ENCODE measurements at places on chromosomes 1 and 21.

DNA sequence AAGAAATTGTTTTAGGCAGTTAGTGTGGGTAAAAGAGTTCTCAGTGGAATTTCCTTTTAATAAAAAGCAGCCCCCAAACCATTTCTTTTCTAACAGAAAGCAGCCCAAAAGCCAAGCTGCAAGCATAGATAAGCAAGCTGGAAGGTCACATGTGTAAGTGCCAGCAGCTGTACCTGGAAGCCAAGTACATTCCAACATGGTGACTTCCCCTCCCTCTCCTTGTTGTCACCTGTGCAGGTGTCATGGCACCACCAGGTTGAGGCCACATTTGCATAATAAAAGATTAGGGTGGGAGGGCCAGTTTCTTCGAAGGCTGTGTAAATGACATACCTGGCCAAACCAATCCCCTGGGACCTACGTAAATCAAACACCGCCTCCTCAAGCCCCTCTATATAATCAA, 240.3 kb upstream of the RAB4A start:
- DNase-seq, result no peak

DNA sequence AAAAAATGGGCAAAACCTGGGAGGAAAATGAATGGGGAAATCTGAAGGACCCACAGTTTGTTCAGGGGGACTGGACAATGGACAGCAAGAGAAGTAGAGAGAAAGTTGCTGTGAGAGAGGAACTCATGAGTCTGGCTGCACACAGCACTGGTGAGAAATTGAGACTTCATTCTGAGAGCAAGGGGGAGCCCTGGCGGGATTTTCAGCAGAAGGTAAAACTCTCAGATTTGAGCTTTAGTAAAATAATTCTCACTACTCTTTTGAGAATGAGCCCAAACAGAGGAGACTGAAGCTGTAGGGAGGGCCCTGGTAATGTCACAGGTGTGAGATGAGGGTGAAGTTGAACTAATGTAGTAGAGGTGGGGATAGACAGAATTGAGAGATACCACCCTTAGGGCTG, 438.6 kb downstream of the OMA1 start:
- no peak for DNase-seq

GRCh38 chr1:213120386-213120785, 69.3 kb downstream of the RPS6KC1 start:
- no peak for DNase-seq

DNA sequence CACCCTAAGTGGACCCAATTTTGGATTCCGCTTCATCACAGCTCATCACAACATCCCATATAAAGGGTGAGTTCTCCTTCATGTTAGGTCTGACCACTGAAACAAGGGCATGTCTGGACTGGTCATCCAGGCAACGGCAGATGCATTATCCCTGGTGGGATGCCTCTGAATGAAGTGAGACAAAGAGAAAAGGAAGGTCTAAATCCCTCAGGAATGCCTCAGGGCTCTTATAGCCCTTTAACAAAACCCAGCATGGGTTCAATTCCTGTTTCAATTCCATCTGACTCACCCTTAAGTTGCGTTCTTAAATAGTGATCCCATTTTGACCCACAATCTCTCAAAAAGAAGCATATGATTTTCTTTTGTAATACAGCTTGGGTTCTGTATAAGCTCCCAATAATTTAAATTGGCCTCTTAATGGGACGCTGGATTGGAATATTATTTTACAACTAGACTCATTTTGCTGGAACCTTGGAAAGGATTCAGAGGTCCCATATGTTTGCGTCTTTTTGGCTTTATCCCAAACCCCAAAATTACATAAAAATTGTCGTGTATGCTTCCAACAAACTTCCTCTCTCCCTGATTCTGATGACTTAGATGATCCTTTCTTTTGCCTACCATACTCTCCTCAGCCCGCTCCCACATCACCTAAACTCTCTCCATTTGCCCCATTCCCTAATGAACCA, 287.4 kb upstream of the ZP4 start:
- DNase-seq, result no peak

GRCh38 chr1:9080705-9081291, 11.4 kb upstream of the SLC2A5 start:
- no peak for DNase-seq

GRCh38 chr1:63321066-63321784, 1.1 kb upstream of the FOXD3 start:
- no peak for DNase-seq

- DNase-seq, result no peak
Observed at GRCh38 chr1:47409311-47410067, 6.6 kb upstream of the FOXE3 start.

DNA sequence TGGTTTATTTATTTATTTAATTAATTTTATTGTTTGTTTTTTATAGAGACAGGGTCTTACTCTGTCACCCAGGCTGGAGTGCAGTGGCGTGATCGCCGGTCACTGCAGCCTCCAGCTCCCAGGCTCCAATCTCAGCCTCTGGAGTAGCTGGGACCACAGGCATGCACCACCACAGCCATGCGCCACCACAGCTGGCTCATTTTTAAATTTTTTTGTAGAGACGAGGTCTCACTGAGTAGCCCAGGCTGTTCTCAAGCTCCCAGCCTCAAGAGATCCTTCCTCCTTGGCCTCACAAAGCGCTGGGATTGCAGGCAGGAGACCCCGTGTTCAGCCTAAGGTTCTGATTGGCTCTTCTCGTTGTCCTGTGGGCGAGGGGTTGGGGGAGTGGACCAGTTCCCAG, 22.1 kb downstream of the UMODL1 start:
- DNase-seq, result no peak

DNA sequence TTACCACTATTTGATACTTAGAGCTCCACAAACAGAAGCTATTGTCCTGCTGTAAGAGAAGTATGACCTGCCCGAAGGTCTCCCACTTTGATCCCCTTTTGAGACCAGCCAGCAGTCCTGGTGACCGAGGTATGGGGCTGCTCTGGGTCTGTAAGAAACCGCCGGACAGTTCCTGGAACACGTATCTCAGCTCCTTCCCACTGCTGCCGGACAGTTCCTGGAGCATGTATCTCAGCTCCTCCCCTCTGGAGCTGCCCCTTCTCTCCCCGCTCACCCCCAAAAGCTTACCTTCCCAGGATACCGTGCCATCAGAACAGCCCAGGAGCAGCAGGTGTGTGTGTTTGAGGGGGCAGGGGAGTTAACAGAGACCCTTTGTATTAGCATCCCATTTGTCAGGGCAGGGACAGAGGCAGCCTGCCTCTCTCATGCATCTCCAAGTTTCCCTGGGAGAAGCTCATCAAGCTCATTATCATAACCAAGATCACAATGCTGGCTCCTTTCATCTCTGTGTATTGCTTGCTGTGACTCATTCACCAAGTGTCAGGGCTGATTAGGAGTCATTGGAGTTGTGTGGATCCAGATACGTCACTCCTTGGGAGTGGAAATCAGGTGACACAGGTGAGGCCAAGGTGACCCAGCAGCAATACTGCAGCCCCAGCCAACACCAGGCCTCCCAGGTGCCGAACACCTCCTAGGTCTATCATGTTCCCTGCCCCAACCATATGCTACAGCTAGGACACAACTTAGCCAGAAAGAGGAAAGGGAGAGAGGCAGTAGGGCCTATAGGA, 25.3 kb downstream of the OPTC start:
- DNase-seq, result no peak

DNA sequence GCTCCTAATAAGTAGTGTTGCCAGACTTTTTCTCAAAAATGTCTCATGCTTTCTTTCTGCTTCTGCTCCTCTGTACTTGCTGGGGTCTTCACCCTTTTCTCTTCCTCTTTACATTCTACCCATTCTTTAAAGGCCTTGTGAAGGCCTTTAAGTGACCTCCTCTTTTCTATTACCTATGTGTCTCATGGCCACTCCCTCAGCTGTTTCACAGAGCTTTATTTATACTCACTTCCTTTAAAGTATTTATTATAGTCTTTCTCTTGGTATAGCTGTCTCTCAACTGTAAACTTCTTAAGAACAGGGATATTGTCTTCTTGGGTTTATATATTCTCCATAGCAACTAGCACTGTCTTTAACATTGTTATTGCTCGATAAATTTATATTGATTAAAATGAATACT, 792 bp downstream of the GOLPH3L start:
- no peak for DNase-seq

DNA sequence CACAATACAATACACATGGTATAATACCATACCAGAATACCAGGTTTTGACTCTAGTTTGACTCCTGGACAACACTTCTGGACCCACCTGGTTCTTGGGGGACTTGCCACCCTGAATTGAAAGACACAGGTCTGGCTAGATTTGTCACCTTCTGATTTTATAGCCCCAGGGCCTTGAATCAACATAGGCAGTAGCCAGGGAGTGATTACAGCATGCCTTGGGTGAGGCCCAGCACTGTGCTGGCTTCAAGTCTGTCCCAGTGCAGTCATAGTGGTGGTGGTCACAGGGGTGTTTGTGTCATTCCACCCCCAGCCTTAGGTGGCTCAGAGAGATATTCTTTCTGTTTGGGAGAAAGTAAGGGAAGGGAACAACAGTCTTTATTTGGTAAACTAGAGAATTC, 23.3 kb upstream of the SNX7 start:
- DNase-seq, result no peak

- DNase-seq, result peak; percentile 60
Observed at GRCh38 chr1:118151312-118151937, 33.6 kb downstream of the SPAG17 start.

DNA sequence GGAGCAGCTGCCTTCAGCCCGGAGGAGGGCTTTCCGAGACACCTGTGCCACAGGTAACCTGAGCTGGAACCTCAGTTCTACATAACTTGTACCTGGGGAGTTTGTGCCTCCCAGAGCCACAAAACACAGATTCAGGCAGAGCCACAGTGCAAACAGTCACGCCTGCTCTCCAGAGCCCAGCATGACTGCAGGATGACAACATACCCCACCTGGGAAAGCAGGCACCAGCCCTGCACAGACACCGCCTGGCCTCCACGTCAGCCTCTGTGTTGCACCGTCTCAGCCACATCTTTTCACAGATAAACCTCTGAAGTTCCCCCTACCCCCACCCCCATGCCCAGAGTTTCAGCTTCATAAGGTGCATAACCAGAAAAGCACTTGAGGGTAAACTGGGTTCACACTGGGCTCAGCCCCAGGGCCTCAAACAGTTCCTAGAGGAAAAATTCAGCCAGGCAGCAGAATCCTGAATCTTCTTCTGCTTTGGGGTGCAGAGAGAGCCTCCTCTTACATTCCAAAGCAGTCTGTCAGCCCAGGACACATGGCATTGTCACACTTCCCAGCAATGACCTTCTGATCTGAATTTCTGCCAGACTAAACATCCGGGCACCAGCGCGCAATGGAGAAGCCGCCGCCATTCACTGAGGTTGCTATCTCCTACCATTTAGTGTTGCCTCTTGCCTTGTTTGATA, 229.5 kb downstream of the TOMM20 start:
- no peak for DNase-seq

DNA sequence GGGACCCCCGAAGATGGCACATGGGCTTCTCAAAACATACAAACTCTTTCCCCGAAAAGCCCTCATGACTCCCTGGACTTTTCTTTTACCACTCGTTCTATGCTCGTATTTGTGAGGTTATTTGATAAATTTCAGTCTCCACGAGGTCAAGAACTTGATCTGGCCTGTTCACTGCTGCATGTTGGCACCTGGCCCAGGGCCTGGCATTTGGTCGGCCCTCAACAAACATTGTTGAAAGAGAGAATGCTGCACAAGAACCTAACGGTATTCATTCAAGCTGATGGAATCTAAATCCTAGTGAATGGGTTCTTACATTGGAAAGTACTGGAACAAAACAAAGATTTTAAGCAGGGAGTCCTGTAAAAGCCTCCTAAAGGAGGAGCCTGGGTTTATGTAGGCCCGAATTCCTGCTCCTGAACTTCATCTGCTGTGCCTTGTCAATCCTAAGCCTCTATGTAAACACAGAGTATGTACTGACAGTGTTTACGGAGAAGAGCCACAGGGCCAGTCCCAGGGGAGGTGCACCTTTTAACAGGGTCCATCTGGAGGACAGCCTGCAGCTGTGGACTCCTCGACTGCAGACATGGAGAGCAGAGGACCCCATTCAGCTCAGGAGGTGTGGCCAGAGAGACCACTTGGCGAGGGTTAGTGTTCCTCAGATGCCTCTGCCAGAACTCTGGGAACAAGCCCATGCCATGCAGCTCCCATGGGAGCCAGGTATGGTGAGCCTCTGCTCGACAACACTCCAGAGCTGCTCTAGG, 46.9 kb downstream of the L1TD1 start:
- DNase-seq, result no peak

DNA sequence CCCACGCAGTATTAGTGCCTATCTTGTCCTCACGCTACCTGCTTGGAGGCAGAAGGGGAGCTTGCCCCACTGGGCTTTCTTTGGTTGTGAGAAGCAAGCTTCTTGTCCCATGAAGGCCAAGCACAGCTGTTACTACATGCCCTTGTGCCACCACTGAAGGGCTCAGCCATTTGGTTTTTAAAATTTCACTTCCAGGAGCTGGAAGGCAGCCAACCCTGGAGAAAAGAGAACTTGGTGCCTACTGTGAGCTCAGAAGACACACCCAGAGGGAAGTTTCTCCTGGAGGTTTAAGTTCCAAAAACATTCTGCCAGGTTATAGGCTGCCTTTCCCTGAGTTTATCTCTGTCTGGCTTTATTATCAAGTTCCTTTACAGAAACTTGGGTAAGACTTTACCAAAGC, 187.4 kb downstream of the SLC35F3 start:
- DNase-seq, result peak; percentile 23

GRCh38 chr21:43861706-43862105, 3.3 kb upstream of the AGPAT3 start:
- no peak for DNase-seq

DNA sequence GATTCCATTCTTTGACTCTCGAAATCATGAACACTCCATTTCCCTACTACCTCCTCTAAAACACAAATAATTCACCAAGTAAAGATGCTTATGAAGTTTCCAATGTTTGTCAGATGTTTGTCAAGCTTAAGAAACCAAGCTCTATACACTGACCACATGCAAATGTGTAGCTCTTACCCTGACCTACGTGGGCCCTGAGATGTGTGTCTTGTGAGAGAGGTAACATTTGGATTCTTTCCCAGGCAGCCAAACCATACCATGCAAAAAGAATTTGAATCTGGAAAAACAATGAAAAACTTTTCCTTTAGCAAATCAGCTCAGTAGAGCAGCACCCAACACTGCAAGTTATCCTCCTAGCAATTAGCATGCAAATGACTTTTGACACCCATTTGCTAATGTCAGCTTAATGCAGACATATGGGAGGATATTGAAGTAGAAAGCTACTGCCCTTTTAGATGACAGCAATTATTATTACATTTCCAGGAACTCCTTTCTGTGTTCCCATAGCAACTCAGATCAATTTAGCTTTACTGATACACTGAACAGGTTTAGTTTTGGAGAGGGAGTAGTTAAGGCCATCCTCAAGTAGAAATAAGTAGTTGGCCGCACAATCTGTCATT, 83.2 kb upstream of the RGS4 start:
- no peak for DNase-seq

DNA sequence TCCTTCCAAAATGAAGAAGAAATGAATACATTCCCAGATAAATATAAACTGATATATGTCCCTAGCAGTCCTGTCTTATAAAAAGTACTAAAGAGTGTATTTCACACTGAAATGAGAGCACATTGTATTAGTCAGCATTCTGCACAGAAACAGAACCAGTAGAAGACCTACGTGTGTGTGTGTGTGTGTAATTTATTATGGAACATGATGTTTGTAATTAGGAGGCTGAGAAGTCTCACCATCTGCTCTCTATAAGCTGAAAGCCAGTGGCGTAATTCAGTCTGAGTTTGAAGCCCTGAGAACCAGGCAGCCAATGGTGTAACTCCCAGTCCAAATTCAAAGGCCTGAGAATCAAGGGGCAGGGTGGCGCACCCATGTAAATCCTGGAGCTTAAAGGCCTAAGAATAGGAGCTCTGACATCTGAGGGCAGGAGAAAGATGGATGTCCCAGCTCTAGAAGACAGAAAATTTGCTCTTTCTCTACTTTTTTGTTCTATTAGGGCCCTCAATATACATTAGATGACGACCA, 146.5 kb upstream of the LYPLAL1 start:
- DNase-seq, result no peak

Data from NCI-H446 treated with DMSO at 0.1 percent for 48 hours (cell line).